ENCODE measurements at places on chromosomes 1 and 21.
A peak's percentile ranks its signal among the peaks of the same experiment; 100 is the strongest.

DNA sequence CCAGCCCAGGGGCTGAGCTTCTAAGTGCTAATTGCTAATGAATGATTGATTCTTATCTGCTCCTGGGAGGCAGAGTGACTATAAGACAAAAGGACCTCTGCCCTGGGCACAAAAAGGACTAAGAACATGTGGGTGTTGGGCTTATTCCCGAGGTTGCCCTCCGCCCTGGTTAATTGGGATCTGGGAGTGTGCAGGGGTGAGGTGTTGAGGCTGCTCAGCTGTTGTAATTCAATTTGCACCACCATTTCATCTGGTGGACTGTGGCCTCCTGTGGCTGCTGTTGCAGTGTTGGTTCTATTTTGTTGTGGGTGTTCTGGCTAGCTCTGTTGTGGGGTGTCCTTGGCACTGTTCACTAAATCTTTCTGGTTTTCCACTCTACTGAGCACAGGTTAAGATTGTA is 13.3 kb downstream of the KNCN start:
- DNase-seq, result no peak

- no peak for DNase-seq
Measured at GRCh38 chr1:51336711-51337110, 6.3 kb upstream of the TTC39A start.

GRCh38 chr1:241553886-241554592 is 21.9 kb downstream of the KMO start:
- DNase-seq, result no peak

DNA sequence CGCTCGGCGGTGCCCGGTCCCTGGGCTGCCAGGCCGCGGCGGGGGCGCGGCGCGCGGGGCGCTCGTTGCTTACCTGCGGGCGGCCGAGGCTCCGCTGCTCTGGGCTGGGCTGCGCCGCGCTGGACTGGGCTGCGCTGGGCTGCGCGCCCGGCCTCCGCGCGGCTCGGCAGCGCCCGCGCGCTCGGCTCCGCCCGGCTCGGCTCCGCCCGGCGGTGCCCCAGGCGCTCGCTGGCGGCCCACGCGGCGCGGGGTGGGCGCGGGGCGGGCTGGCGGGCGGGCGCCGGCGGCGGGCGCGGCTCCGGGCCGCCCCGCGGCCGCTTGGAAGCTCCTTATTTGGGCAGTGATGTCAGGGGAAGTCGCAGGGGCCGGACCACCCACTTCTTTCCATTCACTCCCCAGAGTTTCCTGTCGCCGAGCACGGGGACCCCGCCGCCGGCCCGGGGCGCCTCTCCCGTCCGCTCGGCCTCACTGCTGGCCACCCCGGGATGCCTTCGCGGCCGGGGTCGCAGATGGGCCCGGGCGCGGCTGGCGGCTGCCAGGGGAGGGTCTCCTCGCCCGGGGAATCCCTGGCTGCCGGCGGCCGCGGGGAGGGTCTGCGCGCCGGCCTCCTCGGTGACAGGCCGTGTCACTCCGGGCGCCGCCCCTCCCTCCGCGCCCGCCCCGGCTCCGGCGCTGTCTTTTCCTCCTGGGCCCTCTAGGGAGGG is 177.7 kb upstream of the EDN2 start:
- DNase-seq, result peak; percentile 77

GRCh38 chr21:20971296-20971921 is 26.8 kb upstream of the NCAM2 start:
- peak; percentile 48 for DNase-seq

DNA sequence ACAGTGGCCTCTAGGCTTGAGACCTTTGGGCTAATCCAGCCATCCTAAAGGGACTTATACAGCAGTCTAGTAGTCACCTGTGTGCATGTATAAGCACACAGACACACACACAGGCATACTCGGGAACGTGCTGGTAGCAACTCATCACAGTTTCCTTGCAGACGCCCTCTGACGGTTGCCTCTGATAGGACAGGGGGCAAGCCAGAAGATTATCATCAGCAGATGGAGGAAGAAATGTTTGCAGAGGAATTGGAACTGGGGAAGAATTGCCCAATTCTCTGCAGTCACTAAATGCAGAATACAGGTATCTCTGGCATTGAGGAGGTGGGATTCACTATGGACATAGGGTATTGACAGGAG is 222.2 kb downstream of the C1orf94 start:
- no peak for DNase-seq

GRCh38 chr21:36375994-36376393 is 9.2 kb upstream of the CHAF1B start:
- no peak for DNase-seq

DNA sequence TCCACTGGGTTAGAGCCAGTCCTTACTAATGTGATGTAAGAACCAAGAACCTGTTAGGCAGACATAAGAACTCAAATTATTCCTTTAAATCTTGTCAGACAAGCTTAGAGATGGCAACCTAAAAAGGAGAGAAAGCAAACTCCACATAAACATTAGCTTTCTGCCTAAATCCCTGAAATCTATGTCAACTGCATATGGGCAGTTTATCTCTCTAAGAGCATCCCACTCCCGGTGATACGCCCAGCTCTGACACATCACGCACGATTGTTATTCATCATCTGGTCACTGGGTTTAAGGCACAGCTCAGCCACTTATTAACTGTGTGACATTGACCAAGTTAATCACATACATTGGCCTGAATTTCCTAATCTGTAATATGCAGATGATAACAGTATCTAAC is 323.7 kb downstream of the HHIPL2 start:
- DNase-seq, result no peak

All from activated CD4-positive, alpha-beta T cell treated with anti-CD3 and anti-CD28 coated beads, Interleukin-2, amount 50 U/mL, for 16 hours (primary cell).